Stimulated activated CD4-positive, alpha-beta T cell treated with anti-CD3 and anti-CD28 coated beads, Interleukin-15, amount 100 ng/mL, for 24 hours (primary cell): ENCODE measurements at places on chromosomes 12 and 14.

DNA sequence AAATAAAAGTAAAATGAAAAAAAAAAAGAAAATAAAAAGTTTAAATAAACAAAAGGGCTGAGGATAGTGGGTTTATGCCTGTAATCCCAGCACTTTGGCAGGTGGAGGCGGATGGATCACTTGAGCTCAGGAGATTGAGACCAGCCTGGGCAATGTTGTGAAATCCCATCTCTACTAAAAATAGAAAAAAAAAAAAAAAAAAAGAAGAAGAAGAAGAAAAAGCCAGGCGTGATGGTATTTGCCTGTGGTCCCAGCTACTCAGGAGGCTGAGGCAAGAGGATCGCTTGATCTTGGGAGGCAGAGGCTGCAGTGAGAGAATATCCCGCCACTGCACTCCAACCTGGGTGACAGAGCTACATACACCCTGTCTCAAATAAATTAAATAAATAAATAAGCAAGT is 3.9 kb downstream of the TAOK3 start:
- no peak for DNase-seq

DNA sequence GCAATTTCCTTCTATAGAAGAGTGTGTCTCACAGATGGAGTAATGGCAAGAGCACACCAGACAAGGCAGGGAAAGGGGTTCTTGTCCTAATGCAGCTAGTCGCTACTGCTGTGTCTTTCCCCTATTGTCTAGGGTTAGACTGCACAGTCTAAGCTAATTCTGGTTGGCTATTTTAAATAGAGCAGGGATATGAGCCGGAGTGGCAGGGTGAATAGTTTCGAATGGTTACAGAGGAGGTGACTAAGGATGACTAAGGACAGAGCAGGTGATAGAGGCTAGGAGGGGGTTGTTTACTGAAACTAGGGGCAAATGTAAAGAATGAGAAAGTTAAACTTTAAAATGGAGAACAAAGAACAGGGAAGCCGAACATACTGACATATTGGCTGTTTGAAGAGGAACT is 25.6 kb upstream of the CPNE8 start:
- no peak for DNase-seq

- DNase-seq: no peak
Observed at GRCh38 chr12:53414756-53415417, 8.8 kb upstream of the AMHR2 start.

DNA sequence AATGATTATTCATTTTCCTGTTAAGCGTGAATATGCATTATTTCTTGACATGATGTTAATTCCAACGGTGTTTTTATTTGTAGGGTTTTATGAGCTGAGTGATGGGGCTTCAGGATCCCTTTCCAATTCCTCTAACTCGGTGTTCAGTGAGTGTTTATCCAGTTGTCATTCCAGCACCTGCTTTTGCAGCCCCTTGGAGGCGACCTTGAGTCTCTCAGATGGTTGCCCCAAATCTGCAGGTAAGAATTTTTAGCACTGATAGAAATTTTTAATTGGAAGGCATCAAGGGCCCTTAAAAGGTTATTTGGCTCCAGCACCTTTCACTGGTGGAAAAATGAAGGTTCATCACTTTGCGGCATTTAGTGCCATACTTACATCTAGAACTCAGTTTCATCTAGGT is 3.7 kb downstream of the DACT1 start:
- DNase-seq: no peak

- DNase-seq: peak; percentile 14
Observed at GRCh38 chr14:82075566-82075965, 541.9 kb upstream of the SEL1L start.

DNA sequence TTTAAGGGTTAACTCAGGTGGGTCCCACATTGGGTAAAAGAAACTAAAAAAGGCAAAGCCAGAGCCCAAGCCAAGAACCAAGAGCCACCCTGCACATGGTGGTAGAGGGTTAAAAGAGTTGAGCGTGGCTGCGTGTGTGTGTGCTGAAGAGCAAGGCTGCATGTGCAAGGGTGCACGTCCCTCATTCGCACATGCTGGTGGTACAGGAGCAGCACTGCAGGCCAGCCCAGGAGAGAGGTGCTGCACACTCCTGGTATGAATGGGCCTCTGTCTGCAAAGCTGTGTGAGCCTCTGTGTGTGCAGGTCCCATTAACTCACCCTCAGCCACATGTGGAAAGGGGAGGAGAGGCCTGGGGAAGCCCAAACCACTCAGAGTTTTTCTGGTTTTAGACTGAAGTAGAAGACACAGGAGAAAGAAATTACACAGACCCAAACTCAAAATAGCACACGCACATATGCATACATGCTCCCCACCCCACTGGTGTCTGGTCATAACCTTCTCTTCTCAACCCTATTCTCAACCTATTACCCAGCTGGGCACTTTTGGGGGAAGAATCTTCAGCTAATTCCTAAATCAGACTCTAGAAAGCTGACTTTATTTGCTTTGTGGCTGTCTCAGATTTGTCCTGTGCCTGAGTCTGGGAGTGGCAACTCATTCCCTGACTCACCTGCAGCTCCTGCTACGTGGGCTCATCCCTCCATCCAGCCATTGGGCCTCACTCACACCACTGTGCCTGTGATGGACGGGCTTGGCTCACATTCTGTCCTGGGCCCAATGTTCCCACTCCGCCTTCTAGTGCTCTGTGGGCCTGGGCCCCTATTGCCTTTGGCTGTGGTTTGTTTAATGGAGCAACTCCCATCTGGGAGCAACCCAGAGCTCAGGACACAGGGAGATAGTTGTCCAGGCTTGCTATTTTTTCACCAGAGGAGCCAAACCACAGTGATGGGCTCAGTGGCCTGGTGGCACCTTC is 30.8 kb upstream of the COL2A1 start:
- no peak for DNase-seq

- DNase-seq: no peak
Observed at GRCh38 chr14:69398818-69399210, 322 bp downstream of the SLC39A9 start.

- peak; percentile 78 for DNase-seq
Observed at GRCh38 chr12:108568338-108569154, 6.2 kb downstream of the ISCU start.

GRCh38 chr12:120932956-120933526 is 28.9 kb upstream of the SPPL3 start:
- DNase-seq: no peak

DNA sequence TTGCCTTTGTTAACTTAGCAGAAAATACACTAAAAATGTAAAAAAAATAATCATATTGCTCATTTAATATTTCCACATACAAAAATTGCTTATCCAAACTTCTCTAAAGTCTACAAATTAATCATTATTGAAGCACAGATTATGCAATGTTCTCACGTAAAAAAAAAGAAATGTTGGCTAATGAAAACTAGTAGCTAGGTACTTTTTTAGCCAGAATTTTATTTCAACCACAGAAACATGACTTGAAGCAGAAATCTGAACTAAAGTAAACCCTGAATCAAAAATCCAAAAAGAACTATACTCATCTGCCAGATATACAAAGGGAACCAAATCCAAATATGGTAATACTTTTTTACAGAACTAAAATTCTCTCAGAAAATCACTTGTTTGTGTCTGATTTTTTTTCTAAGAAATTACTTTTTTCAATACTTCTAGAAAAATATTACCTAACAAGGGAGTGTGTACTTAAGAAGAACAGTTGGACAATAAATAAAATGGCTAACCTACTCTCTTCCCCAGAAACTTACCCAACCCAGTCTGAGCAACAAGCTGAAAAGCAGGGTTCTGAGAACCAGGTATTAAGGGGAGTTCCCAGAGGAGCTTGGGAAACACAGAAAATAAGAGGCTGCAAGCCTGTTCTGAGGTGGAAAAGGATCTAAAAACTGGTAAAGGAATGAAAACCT is 78.4 kb upstream of the RAP1B start:
- DNase-seq: no peak

DNA sequence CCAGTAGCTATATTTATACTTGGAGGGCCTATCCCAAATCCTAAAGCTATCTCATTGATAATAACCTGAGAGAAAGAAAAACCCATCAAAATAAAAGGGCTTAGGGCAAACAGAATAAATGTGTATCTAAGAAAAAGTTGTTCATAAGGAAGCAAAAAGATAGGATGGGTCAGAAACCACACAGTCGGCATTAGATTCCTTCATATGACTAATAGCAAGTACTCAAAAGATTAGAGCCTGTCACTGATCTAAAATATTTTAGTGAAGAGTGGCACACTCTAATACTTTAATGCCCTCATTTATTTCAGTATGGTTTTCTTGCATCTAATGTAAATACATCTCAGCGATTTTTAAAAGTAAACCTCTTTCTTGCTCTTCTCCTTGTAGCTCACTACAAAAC is 17.1 kb upstream of the NAV3 start:
- no peak for DNase-seq

DNA sequence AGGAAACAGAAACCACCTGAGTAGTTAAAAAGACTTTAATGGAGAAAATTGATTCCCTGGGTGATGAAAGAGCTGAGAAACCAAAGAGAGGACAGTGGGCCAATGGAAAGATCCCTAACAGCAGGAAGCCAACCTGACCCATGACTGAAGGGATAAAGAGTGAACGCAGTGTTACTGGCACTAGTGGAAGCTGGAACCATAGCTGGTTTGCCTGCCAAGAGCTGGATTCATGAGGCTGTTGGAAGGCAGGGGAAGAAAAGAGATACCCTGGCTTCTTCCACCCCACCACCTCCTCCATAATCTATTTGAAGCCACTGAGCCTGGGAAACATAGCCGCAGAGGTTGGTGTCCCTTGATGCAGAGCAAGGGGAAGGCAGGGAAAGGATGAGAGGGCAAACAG is 125.5 kb upstream of the PRKD1 start:
- DNase-seq: no peak

DNA sequence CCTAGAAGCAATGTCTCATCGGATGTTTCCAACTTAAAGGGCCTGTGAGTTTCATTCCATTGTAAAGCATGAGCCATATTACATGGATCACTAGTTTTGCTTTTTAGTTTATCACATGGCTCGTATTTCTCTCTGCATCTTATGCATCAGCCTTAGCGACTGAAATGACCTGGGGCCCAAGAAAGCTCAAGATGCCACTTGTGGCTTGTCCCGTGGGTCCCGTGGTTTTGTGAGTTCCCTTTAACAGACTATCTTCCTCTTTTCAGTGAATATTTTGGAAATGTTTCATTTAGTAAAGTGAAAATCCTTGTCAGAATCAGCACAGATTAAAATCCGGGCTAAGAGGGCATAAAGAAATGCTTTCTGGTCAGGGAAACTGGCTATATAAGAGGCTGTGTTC is 86.2 kb upstream of the PPM1H start:
- no peak for DNase-seq

- peak; percentile 72 for DNase-seq
Observed at GRCh38 chr12:111598637-111599452, at the start of gene ATXN2. Gene ATXN2, minus strand, starts transcription at chr12:111599315. Its CDS starts 281 bp downstream, at chr12:111599034.

DNA sequence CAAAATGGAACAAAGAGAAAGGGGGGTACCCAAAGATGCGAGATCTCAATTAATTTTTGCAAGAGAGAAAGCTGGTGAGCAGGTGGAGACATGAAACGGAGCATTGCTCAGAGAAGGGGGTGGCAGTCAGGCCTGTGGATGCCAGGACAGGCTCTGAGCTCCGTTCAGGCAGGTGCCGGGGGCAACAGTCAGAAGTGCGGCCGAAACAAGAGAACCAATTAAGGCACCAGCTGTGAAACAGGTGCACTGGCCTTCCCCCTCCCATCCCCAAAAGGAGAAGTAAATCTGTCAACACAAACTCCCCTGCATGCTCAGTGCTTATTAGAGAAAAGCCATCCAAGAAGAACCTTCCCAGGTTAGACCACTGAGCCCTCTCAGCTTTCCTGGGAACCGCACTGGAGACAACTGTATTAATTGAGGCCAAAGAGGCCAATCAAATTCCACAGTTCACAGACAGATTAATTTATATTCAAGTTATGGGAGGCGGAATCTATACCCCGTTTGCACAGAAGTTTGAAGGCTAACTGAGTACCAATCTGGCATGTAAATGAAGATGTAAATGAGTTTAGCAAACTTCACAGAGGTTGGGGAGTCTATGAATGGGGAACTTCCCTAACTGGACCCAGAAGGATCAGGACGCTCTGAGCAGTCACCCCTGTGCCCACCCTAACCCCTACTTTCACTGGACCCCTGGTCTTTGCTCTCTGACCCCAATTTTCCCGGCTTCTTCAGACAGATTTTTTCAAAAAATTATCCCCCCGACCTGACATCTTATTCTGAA is 20.9 kb downstream of the OAS2 start:
- DNase-seq: no peak

GRCh38 chr12:110249105-110249504 is 31.9 kb upstream of the ATP2A2 start:
- DNase-seq: no peak

GRCh38 chr14:76328457-76329137 is 47.3 kb upstream of the ESRRB start:
- DNase-seq: no peak

GRCh38 chr14:64671591-64671990 is 32.6 kb upstream of the PLEKHG3 start:
- DNase-seq: no peak

DNA sequence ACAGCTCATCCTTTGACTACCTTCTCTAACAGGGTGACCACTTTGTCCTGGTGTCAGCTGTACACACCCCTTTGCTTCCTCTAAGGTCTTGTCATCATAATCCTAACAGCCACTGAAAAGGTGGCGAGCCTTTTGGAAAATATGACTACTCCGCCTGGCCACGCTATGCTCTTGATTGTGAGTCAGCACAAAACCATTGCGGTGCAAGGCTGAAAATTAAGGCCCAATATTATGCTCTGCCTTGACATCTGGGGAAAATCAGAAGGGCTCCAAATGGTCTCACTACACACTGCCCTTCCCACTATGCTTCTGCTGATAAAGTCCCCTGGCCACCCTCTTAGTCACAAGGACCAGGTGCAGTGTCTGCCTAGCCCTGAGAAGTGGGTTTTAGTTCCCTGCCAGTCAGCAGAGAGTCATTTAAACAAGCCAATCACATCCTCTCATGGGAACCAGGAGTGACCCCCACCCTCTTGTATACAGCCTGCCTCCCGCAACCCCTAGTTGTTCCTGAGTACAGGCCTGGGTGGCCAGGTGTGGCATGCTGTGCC is 34.3 kb downstream of the FGD6 start:
- peak; percentile 18 for DNase-seq

GRCh38 chr12:131008131-131008912 is 54.6 kb downstream of the ADGRD1 start:
- DNase-seq: no peak

- DNase-seq: no peak
Observed at GRCh38 chr12:123468786-123469185, 10.8 kb downstream of the SNRNP35 start.

DNA sequence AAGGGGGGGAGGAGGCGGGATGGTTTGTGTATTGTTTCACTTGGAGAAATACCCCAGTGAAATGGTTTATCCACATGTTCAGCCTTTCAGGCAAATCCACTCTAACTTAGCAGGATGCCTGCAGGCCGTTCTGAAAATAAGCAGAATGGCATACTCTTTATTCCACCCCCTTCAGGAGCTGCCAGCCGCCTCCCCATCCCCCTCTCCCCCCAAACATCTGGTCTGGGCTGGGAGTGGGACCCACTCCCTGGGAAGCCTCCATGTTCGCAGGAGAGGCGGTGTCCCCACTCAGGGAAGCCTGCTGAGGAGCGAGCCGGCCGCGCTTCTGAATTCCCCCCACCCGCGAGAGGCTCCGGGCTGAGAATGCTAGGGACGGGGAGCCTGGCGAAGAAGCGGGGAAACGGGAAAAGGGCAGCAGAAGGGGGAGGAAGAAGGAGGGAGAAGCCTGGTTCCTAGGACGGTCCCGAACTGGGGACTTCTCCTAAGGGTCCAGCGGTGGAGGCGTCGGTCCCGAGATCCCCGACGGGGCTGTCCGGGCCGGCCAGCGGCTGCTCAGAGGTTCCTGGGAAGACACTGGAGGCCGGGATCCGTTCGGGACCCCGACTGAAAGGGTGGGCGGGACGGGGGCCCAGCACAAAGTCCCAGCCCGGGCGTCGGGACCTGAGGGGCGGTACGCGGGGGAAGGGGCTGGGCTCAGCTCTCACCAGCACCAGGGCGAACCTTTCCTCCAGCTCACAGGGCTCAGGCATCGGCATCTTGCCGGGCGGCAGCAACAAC is 666 bp downstream of the FMNL3 start:
- peak; percentile 31 for DNase-seq
